ENCODE measurements at places on chromosomes 7 and 10. TPM values are rescaled to one million over a fixed set of nuclear protein-coding genes. Genes with fewer than 3 reads are reported as not detected.

The CALY gene
- total RNA-seq = not detected

The MEST gene
- total RNA-seq = 6.9 TPM

The TET1 gene
- 3.9 TPM for total RNA-seq

The SPAM1 gene
- not detected for total RNA-seq

GRCh38 chr7:93196336-93196735, 29.9 kb downstream of the HEPACAM2 start:
- H3K4me1 ChIP-seq = no peaks in the 10 kb centered on the region
- H3K27ac ChIP-seq = no peak overlapping the region
- no peak for DNase-seq
- no peak overlapping the region for H3K4me3 ChIP-seq
- no peaks in the 10 kb centered on the region for H3K27me3 ChIP-seq

DNA sequence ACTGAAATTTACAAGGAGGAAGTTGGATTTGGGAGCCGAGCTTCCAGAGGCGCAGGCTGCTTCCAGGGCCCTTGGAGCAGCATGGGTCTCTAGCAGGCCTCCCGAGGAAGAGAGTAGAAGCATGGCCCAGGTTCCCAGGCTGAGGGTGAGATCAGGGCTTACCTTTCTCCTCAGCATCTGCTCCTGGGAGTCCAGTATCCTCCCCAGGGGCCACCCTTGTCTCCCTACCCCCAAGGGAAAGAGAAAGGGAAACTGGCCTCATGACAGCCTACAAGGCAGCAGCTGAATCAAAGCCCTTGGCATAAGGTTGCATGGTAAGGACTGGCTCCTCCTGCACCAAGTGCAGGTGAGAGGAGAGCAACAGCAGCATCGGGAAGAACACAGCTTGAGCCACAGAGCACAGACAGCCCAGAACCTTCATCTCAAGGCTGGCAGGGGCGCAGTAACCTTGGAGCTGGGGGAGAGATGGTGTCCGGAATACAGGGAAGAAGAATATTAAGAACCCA, 114.5 kb downstream of the MARCHF5 start:
- no peaks in the 10 kb centered on the region for H3K36me3 ChIP-seq
- H3K27me3 ChIP-seq = no peaks in the 10 kb centered on the region
- no peak for DNase-seq

- no peaks in the 10 kb centered on the region for H3K36me3 ChIP-seq
- peaks cover 6% of the 10 kb centered on the region for H3K4me1 ChIP-seq
- H3K27ac ChIP-seq = peak overlapping the region; percentile 96
- peak overlapping the region; percentile 16 for H3K4me3 ChIP-seq
- DNase-seq = peak; percentile 79
- H3K27me3 ChIP-seq = no peaks in the 10 kb centered on the region
Measured at GRCh38 chr10:104300736-104301292, 31.8 kb downstream of the GSTO2 start.

DNA sequence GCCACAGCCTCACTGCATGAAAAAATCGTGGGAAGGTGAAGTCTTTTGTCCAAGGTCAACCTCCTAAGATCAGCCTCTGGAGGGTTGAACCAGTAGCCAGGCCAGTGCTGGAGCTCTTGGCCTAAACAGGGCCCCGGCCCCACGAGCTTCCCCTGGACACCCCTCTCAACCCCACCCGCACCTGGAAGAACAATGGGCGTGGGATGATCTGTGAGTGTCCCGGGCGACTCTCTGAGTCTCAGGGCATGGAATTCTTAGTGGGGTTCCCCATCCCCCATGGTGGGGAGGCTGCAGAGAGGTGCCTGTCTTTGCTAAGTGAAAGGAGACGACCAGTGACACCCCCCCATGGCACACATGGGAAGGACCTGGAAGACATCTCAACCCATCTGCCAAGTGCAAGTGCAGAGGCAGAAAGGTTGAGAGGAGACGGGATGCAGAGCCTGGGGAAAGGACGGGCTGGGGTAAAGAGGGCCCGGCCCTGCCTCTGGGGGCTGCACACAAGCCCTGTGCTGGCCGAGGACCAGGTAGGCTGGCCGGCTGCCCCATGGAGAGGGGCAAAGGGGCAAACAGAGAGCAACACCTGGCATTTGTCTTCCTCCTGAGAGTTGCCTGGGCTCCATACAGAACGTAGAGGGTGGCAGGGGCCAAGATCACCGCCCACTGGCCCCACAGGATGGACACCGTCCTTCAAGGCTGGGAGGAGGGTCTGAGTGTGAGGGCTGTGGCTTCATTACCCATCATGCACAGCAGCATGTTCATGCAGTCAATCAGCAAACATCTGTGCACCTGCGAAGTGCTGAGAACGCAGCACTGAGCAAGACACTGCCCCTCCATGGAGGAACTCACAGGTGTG, 163.0 kb upstream of the PPP2R2D start:
- H3K27ac ChIP-seq = no peak overlapping the region
- no peaks in the 10 kb centered on the region for H3K27me3 ChIP-seq
- H3K4me3 ChIP-seq = no peak overlapping the region

- H3K4me1 ChIP-seq = no peaks in the 10 kb centered on the region
- H3K36me3 ChIP-seq = no peaks in the 10 kb centered on the region
- H3K4me3 ChIP-seq = no peak overlapping the region
- H3K27ac ChIP-seq = no peak overlapping the region
- no peaks in the 10 kb centered on the region for H3K27me3 ChIP-seq
- no peak for DNase-seq
Measured at GRCh38 chr10:90862908-90863514, 5.2 kb upstream of the HTR7 start.

GRCh38 chr10:66834802-66835201, 91.0 kb upstream of the LRRTM3 start:
- no peaks in the 10 kb centered on the region for H3K36me3 ChIP-seq
- no peaks in the 10 kb centered on the region for H3K27me3 ChIP-seq
- no peak for DNase-seq
- no peak overlapping the region for H3K27ac ChIP-seq
- no peaks in the 10 kb centered on the region for H3K4me1 ChIP-seq
